ENCODE measurements at places on chromosomes 5 and 9. TPM values are rescaled to one million over a fixed set of nuclear protein-coding genes. Genes with fewer than 3 reads are reported as not detected.

The UGT3A2 gene
- 4.4 TPM for total RNA-seq

The RRAGA gene
- total RNA-seq, result 68.5 TPM

The PRUNE2 gene
- 10.9 TPM for total RNA-seq

The SPINK7 gene
- total RNA-seq, result not detected

The MCIDAS gene
- 0.18 TPM for total RNA-seq

The ELOVL7 gene
- 18.4 TPM for total RNA-seq

The EMB gene
- total RNA-seq, result 9.3 TPM

The SPINK4 gene
- not detected for total RNA-seq

The IFNA21 gene
- not detected for total RNA-seq

Measured in metanephros (tissue), 2 donors.